ENCODE measurements at places on chromosomes 11 and 22. TPM values are rescaled to one million over a fixed set of nuclear protein-coding genes. Genes with fewer than 3 reads are reported as not detected.

DNA sequence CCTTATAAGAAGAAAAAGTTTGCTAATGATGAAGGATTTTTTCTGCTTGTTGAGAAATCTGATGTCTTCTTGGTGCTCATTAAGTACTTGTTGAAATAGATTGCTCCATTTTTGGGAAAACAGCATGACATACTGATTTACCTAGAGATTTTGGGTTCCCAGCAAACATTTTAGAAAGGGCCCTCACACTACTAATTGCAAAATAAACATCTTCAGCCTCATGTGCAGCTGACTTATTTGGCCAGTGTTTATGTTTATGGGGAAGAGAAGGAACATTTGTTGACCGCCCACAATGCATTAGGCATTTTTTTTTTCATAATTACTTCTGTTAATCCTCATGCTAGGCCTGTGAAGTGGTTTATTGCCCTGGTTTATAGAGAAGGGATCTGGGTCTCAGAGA, 40.1 kb downstream of the LDLRAD3 start:
- no peak overlapping the region for H3K27ac ChIP-seq
- H3K27me3 ChIP-seq: no peaks in the 10 kb centered on the region
- no peaks in the 10 kb centered on the region for H3K36me3 ChIP-seq
- no peak overlapping the region for H3K4me3 ChIP-seq
- H3K4me1 ChIP-seq: no peaks in the 10 kb centered on the region

Gene TNNT3
- 8.0 TPM for total RNA-seq

- no peaks in the 10 kb centered on the region for H3K27me3 ChIP-seq
- H3K36me3 ChIP-seq: no peaks in the 10 kb centered on the region
- peaks cover 3% of the 10 kb centered on the region for H3K4me1 ChIP-seq
Observed at GRCh38 chr11:35791088-35791958, 128.7 kb downstream of the TRIM44 start.

Gene GPHA2
- not detected for total RNA-seq

DNA sequence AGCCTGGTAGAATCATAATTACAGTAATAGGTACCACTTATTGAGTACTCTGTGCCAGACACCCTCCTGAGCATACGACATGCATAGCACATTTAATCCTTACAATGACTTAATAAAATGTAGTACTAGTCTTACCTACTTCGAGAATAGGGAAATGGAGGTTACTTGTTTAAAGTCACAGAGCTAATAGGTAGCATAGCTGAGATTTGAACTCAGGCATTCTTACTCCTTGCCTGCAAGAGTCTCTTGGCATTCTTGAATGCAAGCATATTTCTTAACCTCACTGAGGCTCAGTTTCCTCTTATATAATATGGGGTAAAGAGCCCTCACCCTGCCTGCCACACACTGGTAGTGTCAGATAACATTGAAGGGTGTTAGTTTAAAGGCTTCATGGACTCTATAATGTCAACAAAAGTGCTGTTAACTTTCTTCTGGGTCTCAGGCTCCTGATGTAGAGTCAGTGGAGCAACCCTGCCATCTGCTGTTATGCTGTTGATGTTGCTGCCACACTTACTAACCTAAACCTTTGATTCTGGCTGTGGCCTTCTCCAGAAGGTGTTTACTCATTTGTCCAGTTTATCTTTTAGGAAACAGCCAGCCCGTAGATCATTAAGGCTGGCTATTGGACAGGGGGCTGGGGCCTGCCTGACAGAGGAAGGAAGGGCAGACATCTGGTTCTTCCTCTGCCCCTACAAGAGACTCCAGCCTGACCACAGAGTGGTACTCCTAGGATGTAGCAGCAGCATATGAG, 18.9 kb downstream of the LIMK2 start:
- peaks cover 10% of the 10 kb centered on the region for H3K36me3 ChIP-seq
- H3K27me3 ChIP-seq: no peaks in the 10 kb centered on the region
- H3K4me3 ChIP-seq: no peak overlapping the region
- peak; percentile 86 for DNase-seq

Gene OSM
- 3.3 TPM for total RNA-seq

GRCh38 chr22:22735695-22736611, 91.5 kb downstream of the GGTLC2 start:
- peaks cover 7% of the 10 kb centered on the region for H3K4me1 ChIP-seq
- no peak overlapping the region for H3K27ac ChIP-seq
- peaks cover 2% of the 10 kb centered on the region for H3K27me3 ChIP-seq

GRCh38 chr11:1942558-1943260, 4.4 kb upstream of the MRPL23 start:
- no peak overlapping the region for H3K4me3 ChIP-seq
- H3K27ac ChIP-seq: no peak overlapping the region
- no peaks in the 10 kb centered on the region for H3K36me3 ChIP-seq
- peaks cover 9% of the 10 kb centered on the region for H3K4me1 ChIP-seq
- no peak for DNase-seq

Gene MOGAT2
- 0.09 TPM for total RNA-seq

DNA sequence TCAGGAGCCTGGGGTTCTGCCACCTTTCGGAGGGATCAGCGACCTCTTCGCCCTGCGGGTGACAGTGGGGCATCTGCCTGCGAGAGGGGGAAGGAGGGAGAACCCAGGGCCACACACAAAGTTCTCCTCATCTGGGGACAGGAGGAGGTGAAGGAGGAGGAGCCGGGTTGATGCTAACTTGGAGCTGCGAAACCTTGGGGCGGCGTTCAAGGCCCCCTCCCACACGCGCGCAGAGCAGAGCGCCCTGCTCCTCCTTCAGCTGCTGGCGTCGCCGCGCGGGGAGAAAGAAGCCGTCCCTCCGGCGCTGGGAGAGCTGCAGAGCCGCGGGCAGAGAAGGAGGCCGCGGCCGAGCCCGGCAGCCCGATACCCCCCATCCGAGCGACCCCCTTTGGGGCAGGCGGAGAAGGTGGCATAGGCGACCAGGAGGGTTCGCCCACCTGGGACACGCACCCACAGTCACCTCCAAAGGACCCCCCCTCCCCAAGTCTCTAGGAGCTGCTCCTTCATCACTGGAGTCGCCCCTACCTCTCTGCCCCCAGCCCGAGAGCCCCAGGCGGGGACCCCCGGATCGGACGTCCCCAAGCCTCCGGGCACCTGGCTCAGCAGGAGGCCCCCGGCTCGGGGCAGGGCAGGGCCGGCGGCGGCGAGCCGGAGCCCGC, at the start of gene RASD2:
TSS of gene RASD2 (plus strand) at position 237 of the 659 bp plus-strand sequence. CDS start 5,979 bp downstream, outside the sequence.
- no peak within 1 kb of the TSS for H3K27ac ChIP-seq
- H3K4me3 ChIP-seq: peak within 1 kb of the TSS; percentile 25
- no peaks in the 10 kb centered on the region for H3K27me3 ChIP-seq
- H3K36me3 ChIP-seq: no peaks in the 10 kb centered on the region
- no peak for DNase-seq

Gene OR52I2
- not detected for total RNA-seq

GRCh38 chr11:125093502-125093901, 17.9 kb downstream of the TMEM218 start:
- H3K27ac ChIP-seq: no peak overlapping the region
- no peaks in the 10 kb centered on the region for H3K27me3 ChIP-seq
- no peak overlapping the region for H3K4me3 ChIP-seq
- peaks cover 10% of the 10 kb centered on the region for H3K36me3 ChIP-seq
- peak; percentile 56 for DNase-seq

Gene LAMTOR1
- total RNA-seq: 51.2 TPM

DNA sequence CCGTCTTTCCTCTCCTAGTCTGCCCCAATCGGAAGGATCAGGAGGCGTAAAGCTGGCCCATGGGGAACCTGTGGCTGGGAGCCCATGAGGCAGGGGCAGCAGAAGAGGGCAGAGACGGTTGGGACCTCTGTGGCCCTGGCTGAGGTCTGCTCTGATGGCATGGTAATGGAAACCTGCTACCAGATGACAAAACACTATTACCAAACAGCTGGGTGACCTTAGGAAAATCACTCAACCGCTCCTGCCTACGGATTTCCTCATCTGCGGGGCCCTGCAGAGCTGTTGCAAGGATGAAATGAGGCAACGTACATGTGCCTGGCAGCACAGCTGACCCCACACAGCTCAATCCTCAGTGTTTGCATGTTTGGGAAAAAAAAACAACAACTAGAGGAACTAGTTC, 4.6 kb downstream of the AP5B1 start:
- H3K4me1 ChIP-seq: no peaks in the 10 kb centered on the region
- H3K27ac ChIP-seq: no peak overlapping the region
- no peaks in the 10 kb centered on the region for H3K36me3 ChIP-seq
- no peak for DNase-seq

DNA sequence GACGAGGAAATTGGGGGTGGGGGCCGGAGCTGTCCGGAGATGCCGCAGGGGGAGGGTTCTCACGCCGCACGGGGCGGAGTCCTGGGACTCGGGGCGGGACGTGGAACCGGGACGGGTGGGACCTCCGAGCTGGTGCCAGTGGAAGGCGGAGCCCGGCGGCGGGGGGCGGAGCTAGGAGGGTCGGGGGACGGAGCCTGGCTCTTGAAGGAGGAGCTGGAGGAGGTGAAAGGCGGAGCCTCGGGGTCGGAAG, 271 bp downstream of the FKBP2 start:
- H3K4me1 ChIP-seq: no peaks in the 10 kb centered on the region
- DNase-seq: peak; percentile 100
- peak overlapping the region; percentile 61 for H3K4me3 ChIP-seq
- H3K27me3 ChIP-seq: no peaks in the 10 kb centered on the region
- peaks cover 23% of the 10 kb centered on the region for H3K36me3 ChIP-seq

- no peak overlapping the region for H3K27ac ChIP-seq
- no peaks in the 10 kb centered on the region for H3K27me3 ChIP-seq
- no peak for DNase-seq
- H3K4me3 ChIP-seq: no peak overlapping the region
- H3K36me3 ChIP-seq: no peaks in the 10 kb centered on the region
Observed at GRCh38 chr11:270451-271318, 7.5 kb upstream of the NLRP6 start.

- no peaks in the 10 kb centered on the region for H3K4me1 ChIP-seq
- no peaks in the 10 kb centered on the region for H3K27me3 ChIP-seq
- H3K4me3 ChIP-seq: no peak overlapping the region
- no peaks in the 10 kb centered on the region for H3K36me3 ChIP-seq
- DNase-seq: no peak
Observed at GRCh38 chr11:128929468-128929867, 13.2 kb downstream of the TP53AIP1 start.

- no peak overlapping the region for H3K27ac ChIP-seq
- no peak for DNase-seq
- H3K36me3 ChIP-seq: no peaks in the 10 kb centered on the region
- no peak overlapping the region for H3K4me3 ChIP-seq
- no peaks in the 10 kb centered on the region for H3K27me3 ChIP-seq
- no peaks in the 10 kb centered on the region for H3K4me1 ChIP-seq
Observed at GRCh38 chr11:57871231-57871630, 109.6 kb downstream of the CTNND1 start.

GRCh38 chr11:92941676-92942571, 27.5 kb upstream of the MTNR1B start:
- H3K27me3 ChIP-seq: no peaks in the 10 kb centered on the region
- no peak for DNase-seq
- no peak overlapping the region for H3K27ac ChIP-seq
- no peak overlapping the region for H3K4me3 ChIP-seq
- no peaks in the 10 kb centered on the region for H3K36me3 ChIP-seq

GRCh38 chr11:45301537-45302246, 15.6 kb upstream of the SYT13 start:
- DNase-seq: no peak
- no peaks in the 10 kb centered on the region for H3K36me3 ChIP-seq
- H3K27me3 ChIP-seq: no peaks in the 10 kb centered on the region
- H3K4me1 ChIP-seq: peaks cover 5% of the 10 kb centered on the region
- H3K27ac ChIP-seq: no peak overlapping the region
- H3K4me3 ChIP-seq: no peak overlapping the region

GRCh38 chr11:22792497-22792896, 37.1 kb downstream of the SVIP start:
- H3K4me3 ChIP-seq: no peak overlapping the region
- DNase-seq: peak; percentile 32
- no peak overlapping the region for H3K27ac ChIP-seq
- H3K27me3 ChIP-seq: no peaks in the 10 kb centered on the region
- H3K36me3 ChIP-seq: no peaks in the 10 kb centered on the region
